Tongue (tissue), 3 donors: ENCODE measurements at places on chromosomes 5 and 9.

DNA sequence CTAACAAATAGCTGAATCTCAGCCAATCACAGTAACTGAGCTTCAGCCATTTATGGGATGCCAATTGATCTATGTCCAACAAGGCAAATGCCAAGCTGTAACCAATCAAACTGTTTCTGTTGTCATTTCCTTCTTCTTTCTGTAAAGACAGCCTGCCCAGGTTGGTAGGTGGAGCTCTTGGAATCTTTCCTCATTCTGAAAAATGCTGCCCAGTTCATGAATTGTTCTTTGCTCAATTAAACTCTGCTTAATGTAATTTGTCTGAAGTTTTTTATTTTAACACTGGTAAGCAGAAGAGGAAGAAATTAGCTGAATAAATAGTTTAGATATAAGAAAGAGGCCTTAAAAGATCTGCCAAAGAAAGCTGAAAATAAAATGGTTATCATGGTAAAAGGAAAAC lies 1235.6 kb downstream of the EFNA5 start:
- no peak for DNase-seq

- peak; percentile 69 for DNase-seq
Observed at GRCh38 chr5:177362610-177363507, 5.1 kb downstream of the RGS14 start.

DNA sequence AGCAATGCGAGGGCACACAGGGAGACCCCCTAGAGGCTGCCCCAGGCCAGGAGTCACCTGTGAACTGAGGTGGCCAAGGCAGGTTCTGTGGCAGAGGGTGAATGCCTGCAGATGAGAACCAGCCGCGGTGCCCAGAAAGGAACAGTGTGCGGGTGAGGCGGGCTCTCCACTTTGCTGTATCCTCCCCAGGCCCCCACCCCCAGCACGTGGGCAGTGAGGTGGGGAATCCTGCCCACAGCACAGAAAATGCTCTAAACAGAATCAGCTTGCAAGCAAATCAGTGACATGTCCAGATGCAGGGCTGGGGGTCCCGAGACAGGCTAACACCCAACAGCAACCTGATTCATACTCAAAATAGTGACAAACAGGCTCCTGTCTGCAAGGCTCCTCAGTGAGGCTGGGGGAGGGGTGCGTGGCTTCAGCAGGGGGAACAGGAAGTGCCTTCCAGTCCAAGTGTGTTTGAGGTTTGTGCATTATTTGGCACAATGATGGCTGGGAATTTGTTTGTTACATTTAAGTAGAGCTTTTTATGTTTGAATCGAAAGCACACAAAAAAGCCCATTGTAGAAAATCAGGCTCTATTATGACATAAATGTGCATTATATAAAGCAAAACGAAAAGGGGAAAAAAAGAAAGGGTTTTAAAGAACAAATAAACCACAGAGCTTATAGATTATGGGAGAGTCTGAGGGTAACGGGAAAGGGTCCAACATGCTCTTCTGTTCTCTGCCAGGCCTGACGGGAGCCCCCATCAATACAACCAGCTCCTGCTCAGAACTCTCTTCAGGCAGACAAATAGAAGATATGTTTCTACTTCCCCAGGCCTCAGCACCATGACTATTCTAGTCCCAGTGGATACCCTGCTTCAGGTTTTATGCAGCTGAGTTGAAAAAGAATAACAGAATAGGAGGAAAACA lies 201.3 kb downstream of the HSD17B3 start:
- peak; percentile 42 for DNase-seq

DNA sequence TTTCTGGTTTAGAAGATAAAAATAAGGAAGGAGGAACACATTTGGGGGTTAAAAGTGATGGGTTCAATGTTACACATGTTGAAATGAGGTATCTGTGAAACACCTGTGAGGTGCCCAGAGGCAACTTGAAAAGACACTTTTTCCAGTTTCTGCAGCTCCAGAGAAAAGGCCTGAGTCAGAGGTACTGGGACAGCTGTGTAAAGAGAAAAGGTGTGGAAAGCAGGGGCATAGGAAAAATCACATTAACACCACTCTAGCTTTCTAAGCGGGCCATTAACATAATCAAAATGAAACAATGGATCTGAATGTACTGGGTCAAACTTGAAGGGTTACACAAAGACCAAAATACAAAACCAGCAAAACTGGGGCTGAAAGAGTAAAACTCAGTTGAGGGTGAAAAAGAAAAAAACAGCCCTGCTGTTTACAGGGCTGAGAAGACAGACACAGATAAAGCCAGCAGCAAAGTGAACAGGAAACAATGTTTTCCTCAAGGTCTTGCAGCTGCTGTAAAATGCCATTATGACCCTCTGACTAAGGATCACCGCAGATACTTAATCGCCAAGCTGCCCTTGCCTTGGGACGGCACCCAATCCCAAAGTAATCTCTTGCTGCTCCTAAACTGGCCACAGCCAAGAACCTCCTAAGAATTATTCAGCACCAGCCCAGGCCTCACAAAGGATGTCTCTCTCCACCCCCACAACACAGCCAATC lies 104.7 kb downstream of the DROSHA start:
- no peak for DNase-seq

DNA sequence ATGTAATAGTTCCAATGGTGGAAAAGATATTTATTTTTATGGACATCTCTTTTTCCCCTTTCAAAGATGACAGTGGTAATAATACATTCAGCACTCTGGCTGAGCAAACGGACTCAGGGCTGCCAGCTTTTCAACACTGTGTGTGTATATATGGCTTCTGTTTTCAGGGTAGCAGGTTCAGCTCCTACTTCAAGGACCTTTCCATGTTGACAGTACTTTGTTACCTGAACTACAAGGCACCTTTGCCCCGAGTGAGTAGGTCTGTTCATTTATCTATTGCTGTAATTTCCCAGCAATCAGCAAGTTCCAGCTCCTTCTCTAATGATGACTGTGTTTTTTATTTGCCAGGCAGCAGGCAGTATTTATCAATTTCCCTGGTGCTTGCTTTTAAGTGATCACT lies 387.4 kb upstream of the KIF2A start:
- no peak for DNase-seq

DNA sequence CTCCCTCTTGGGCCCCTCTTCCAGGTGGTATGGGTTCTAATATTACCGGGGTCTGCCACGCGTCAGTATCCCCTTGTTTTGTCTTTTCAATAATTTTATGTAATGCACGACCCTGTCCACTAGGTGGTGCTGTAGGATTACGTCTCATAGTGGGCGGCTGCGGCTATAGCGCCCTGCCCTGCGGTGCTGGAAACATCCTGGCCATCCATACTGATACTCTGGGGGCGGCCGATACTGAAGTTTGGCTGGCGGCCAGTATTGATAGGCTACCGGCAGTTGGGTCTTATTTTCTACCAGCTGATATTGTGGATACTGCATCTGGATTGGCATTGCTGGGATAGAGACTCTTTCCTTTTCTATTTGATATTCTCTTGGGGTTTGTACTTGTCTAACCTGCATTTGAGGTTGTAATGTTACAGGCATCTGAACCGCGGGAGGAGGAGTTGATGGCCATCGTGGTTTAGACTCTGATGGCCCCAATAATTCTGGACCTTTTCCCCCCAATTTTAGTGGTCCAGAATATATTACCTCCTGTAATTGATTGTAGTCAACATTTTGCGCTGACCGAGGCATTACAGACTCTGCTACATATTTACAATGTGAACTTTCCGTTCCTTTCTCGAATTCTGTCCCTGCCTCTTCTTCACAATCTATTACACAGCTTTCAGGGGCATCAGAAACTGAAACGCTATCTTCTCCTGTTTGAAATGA lies 3.3 kb upstream of the TMEM141 start:
- DNase-seq, result peak; percentile 89

- DNase-seq, result no peak
Observed at GRCh38 chr5:111755345-111755941, 1.6 kb downstream of the NREP start.

DNA sequence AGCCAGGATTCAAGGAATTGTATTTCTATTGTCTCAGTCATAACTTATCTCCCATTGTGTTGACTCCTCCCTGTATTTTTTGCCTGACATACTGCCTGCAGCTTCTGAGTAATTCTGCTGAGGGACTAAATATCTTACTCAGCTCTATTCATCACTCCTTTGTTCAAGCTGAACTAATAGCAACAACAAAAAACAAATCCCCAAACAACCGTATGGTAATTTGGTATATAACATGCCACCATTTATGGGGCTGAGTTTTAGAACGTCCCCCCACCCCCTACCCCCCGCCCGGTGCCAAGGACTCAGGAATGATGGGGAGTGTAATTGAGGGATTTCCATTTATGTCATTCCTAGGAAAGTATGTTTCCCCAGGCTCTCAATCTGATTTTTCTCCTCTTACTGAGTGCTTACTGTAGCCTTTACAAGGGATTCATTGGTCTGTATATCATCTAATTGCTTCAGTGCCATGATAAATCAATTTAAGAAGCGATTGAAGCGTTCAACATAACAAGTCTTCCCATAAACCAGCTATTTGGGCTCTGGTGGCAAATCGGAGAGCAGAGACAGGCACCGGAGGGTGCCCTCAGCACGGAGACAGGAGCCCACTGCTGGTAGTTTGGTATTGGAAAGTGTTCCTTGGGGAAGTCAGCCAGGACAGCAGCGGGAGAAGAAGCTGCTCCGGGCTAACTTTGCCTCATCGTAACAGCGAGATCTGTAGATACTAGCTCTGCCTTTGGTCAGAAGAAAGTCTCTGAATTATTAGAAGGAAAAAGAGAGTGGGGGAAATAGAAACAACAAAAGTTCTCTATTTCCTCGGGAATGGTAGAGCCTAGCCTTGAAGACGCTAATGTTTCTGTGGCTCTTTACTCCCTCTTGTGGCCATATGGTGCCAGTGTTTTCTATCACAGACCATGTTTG lies 40.7 kb upstream of the HSD17B4 start:
- peak; percentile 93 for DNase-seq

DNA sequence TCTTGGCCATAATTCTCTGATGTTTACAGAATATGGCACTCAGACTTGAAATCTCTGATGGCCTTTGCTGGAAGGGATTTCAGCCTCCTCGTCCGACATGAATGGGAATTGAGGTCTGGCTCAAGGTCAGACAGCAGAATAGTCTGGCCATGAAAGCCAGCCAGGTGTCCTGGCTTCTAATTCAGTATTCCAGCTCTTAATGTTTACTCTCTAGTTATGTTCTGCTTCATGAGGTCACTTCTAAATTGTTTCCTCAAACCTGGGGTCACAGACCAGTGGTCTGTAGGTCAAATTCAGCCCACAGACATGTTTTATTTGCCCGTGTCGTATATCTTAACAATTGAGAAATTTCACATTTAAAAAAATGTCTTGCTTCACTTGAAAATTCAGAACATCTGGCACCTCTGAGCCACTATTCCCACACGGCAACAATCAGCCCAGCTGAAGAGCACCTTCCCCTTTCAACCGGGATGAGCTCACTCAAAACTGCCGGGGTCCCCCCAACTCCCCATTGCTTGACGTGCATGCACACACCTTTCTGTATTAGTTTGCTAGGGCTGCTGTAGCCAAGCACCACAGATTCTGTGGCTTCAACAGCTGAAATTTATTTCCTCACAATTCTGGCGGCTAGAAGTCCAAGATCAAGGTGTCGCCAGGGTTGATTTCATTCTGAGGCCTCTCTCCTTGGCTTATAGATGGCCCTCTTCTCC lies 243.5 kb downstream of the ENC1 start:
- peak; percentile 79 for DNase-seq

DNA sequence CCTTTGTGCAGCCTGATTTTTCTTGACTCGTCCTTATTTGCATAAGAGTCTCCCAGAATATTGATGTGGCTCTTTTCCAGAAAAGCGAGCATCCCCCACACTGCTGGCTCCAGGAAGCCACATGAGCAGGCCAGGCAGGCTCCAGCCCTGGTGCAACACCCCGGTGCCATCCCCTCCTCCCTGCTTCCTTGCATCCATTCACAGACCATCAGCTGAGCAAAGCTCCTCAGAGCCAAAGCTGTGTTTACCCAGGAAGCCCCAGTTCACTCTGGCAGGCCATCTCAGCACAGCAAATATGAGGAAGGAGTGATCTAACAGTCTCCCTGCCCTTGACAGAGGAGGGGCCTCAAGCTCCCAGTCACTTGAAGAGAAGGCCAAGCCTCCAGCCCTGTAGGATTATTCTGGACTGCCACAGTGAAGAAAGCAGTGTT lies 34.4 kb downstream of the INSYN2B start:
- DNase-seq, result peak; percentile 30

- no peak for DNase-seq
Observed at GRCh38 chr5:76074487-76075065, 8.6 kb upstream of the SV2C start.

- no peak for DNase-seq
Observed at GRCh38 chr5:179733772-179734126, 1.1 kb downstream of the MAML1 start.

GRCh38 chr5:155929112-155929511 lies 397.9 kb upstream of the SGCD start:
- no peak for DNase-seq

GRCh38 chr5:98755406-98755805 lies 18.1 kb upstream of the RGMB start:
- DNase-seq, result no peak

DNA sequence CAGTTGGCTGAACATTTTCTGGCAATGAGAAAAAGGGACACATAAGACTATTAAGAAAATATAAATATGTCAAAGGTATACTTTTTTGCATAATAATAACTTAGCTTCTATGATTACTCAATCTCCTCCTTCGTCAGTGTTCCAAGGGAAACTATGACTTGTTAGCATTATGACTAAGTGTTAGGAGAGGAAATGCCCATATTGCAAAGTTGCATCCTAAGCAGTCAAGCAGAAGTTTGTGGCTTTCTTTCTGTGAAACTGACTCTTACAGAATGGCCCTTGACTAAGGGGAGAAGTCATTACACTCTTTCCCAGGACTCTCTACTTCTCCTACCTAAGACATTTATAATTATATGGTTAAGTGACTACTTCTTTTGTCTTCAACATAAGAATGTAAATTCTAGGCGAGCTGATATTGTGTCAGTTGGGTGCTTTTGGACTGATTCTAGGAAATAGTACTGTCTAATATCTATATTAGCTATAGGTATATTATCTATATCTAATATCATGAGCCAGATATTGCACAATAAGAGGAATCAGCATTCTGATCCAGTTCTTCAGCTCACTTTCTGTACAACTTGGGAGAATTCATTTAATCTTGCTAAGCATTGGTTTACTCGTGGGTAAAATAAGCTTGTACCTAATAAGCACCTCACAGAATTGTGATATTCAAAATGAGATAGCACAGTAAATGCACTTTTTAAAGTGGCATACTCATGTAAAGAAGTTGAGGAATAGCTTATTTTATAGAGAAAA lies 16.4 kb upstream of the SPINK6 start:
- peak; percentile 7 for DNase-seq

GRCh38 chr9:68577774-68578591 lies 37.3 kb upstream of the TMEM252 start:
- peak; percentile 20 for DNase-seq
